ENCODE measurements at places on chromosomes 11 and 22.

DNA sequence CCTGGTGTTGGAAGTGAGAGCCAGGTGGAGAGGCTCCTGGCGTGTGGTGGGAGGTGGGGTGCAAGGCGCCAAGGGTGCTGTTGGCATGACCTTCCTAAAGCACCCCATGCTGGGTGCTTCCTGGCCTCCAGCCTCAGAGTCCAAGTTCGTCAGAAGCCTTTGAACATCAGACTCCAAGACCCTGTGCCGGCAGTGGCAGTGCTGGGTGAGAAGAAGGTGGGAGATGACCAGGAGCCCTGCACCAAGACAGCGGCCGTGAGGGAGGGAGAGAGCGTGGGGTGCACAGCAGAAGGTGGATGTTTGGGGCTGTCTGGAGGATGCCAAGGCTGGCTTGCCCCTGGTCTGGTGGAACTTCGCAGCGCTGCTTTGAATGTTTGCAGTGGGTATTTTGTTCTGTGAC lies 29.7 kb upstream of the PARVB start:
- no peak for DNase-seq

DNA sequence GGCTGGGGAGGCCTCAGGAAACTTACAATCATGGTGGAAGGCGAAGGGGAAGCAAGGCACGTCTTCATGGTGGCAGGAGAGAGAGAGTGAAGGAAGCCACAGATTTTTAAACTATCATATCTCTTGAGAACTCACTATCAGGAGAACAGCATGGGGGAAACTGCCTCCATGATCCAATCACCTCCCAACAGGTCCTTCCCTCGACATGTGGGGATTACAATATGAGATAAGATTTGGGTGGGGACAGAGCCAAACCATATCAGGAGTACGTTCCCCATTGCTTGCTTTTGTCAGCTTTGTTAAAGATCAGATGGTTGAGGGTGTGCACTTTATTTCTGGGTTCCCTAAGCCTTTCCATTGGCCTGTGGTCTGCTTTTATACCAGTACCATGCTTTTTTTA lies 53.7 kb upstream of the E2F8 start:
- no peak for DNase-seq

DNA sequence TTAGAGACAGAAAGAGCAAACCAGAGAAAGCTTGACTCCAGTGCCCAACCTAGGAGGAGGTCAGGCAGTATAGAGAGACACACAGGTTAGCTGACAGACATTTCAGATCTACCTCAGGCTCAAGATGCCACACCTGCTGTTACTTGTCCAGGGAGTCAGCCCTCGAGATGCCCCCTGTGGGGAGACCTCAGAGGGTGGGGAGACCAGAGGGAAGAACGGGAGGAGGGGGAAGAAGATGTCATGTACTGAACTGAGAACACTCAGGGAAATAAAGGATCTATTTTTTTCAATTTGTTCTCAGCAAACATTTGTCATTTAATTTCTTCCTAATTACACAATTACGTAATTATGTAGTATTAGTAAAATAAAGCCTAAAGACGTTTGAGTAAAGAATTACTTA lies 196.3 kb upstream of the CADM1 start:
- DNase-seq, result no peak

- DNase-seq, result no peak
These were observed 139.6 kb upstream of the TRPC6 start for GRCh38 chr11:101723371-101723770.

GRCh38 chr11:114015117-114015516 lies 40.2 kb downstream of the HTR3A start:
- DNase-seq, result no peak

DNA sequence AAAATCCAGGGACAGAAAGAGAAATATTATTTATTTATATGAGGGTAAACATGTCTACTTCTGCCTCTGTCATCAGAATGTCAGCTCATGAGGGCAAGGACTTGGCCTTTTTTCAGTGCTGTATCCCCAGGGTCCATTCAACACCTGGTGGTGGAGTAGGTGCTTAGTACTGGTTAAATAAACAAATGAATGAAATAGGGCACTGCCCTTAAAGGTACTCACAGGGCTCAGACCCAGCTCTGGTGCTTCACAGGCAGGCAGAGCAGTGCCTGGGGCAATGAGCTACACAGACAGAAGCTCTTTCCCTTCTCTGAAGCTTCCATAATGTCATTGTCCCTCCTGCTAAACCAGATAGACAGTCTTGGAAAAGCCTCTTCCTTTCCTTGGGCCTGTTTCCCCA lies 30.9 kb downstream of the P4HA3 start:
- DNase-seq, result no peak

GRCh38 chr11:35214792-35215193 lies 75.8 kb downstream of the CD44 start:
- DNase-seq, result no peak

DNA sequence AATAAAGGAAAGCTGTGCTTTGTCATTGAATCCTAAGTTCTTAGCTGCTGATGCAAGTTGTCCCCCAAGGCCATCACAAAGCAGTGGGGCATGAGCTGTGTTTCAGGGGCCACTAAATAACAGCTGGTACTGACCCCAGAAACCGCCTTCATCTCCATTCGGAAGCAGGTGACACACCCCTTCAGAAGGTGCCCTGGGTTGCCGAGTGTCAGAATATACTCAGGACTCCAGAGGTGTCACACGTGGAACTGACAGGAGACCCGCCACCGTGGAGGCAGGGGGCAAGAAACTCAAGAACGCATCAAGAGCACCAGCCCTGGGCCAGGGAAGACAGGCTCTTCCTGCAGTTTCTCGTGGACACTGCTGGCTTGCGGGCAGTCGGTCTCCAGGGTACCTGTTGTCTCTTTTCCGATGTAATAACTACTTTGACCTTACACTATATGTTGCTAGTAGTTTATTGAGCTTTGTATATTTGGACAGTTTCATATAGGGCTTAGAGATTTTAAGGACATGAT lies 41.5 kb downstream of the PPP2R1B start:
- no peak for DNase-seq

DNA sequence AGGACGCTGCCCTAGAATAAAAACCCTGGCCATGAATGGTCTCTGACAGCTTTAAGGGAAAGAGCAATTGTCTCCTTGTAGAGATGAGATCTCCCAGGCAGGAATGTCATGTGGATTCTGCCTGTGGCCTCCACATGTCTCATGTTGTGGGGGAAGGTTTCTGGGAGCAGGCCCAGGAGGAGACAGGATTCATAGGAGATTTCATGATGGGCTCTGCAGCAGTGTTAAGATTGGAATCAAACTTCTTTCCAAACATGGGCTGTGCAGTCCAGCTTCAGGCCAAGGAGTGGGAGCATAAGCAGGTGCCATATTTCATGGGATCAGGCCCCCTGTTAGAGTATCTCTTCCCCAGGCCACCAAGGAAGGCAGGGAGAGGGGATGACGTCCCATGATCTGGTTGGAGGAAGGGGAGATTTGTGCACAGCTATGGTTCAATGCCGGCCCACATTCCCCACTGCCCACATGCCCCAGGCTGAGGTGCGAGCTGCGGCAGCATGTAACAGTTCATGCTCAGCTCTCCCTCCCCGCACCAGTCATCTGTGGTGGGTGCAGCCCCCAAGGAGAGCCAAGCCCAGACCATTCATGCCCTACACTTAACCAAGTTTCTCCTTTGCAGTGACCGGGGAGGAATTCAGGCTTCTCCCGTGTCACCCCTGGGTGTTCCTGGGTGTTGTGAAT lies 42.5 kb downstream of the LMO1 start:
- DNase-seq, result no peak

DNA sequence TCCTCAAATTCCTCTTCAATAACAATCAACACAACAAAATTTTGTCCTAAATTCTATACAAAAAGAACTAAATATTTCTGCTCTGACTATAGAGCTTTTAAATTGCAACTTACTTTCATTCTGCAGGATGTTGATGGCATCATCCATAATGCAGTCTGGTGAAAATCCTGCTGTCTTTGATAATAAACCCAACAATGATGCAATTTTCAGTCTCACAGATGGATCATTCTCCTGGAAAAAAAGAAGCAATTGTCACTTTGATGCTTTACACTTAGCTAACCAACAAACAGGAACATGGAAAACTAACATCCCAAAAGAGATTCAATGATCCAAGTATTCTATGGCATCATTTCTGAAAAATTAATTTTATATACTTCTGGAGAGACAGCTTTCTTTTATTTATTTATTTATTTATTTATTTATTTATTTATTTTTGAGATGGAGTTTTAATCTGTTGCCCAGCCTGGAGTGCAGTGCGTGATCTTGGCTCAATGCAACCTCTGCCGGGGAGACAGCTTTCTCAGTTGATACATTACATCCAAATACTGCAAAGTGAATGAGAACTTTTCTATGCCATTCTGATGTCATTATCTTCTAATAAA lies 13.0 kb downstream of the INTS4 start:
- no peak for DNase-seq

GRCh38 chr11:56152333-56152732 lies 7.8 kb downstream of the OR8K5 start:
- DNase-seq, result no peak

DNA sequence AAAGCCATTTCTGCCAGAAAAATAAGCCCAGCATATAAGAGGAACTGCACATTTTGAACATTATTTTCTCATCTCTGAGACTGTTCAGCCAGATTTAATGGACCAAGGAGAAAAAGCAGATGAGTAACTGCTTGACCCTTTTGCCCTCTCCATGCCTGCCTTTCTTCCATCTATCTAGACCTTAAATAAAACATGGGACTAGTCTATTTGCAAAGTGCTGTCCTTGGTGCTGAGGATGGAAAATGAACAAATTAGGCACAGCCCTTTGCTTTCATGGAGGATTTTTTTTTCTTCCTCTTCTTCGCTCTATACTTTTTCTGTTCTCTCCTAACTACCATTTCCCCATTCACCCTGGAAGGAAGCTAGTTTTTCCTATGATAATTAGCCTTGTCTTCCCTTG lies 361.3 kb downstream of the GRM5 start:
- DNase-seq, result no peak

GRCh38 chr11:71223671-71224660 lies 28.4 kb downstream of the SHANK2 start:
- no peak for DNase-seq

DNA sequence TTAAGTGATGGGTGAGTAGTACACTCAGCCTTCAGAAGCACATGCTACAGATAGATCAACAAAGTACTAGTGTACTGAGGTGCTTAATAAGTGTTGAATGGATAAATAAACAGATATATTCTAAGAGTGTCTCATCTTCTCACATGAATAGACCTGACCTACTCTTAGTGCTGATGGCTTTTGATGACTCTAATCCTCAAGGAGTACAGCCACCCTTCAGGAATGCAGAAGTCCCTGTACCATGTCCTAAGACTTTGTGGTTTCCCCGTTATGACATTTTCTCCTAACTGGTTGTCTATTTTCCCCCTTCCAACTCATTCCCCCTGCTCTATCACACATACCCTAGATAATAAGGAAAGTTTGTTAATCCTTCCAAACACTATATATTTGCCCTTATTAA lies 61.6 kb downstream of the C11orf65 start:
- no peak for DNase-seq

- no peak for DNase-seq
These were observed 113.3 kb downstream of the ZNF280B start for GRCh38 chr22:22395245-22395644.

GRCh38 chr22:35465109-35465701 lies 65.3 kb downstream of the MCM5 start:
- no peak for DNase-seq

- DNase-seq, result no peak
These were observed 289.6 kb upstream of the B3GAT1 start for GRCh38 chr11:134701564-134702165.

- DNase-seq, result peak; percentile 49
These were observed 6.4 kb downstream of the LTBP3 start for GRCh38 chr11:65551572-65552387.

GRCh38 chr22:19970479-19971275 lies 29.1 kb upstream of the TXNRD2 start:
- peak; percentile 62 for DNase-seq

DNA sequence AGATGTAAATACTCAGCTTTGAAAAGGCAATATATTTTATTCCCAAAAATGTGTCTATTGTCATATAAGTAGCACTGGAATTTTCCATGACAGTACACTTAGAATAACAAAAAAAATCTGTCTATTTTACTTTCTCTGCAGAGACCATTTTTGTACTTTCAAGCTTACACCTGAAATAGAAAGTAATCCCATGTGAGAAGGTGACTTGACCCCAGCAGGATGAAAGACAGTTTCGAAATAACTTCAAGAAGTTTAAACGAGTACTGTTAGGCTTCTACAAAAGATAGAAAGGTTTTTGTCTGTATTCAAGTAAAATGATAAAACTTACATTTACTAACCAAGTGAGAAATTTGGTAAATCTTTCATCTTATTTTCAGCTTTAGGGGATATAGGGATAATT lies 259.9 kb upstream of the CTSC start:
- DNase-seq, result no peak

DNA sequence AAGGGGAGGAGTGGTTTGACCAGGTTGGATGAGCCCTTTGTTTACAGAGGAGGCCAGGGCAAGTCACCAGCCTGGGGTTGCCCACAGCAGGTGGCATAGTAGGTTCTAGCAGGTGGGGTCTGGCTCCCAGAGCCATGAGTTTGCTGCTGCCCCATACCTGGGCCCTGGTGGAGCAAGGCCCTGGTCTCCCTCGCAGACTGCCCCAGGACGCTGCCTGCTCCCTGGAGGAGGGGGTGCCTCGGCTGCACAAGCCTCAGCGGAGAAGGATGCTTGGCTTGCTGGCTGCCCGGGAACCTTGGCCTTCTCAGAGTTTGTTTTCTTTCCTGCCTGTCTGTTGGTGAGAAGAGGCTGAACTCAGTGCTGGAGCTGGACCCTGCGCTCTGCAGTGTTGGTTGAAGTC lies 54.9 kb downstream of the LRP5 start:
- DNase-seq, result peak; percentile 37

- no peak for DNase-seq
These were observed 1.5 kb upstream of the PLCB3 start for GRCh38 chr11:64249563-64250414.

DNA sequence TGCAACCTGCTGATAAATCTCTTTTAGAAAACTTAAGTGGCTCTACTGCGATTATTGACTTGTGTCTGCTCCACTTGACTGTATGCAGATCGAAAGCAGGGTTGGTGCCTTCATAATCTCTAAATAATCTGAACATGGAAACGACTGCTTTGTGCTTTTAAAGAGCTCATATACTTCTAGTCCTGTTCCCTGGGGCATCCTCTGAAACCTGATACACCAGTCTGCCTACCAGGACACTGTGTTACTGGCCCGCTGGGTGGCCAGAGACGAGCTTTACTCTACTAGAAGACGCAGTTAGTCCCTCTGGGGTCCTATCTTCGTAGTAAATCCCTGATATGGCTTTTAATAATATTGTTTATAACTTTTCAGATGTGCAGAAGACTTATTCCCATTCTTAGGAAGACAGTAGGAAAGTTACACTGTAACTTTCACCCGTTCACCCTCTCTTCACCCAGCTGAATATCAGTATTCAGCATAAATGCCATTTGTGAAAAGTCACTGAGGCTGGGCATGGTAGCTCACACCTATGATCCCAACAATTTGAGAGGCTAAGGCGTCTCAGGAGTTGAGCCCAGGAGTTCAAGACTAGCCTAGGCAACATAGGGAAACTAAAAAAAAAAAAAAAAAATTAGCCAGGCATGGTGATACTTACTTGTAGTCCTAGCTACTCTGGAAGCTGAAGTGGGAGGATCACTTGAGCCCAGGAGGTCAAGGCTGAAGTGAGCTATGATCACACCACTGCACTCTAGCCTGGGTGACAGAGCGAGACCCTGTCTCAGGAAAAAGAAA lies 9.0 kb upstream of the HTR3B start:
- DNase-seq, result no peak
